ENCODE measurements at places on chromosomes 2 and 18.

- DNase-seq, result no peak
These were observed 164.4 kb downstream of the TSN start for GRCh38 chr2:121919803-121920202.

- no peak for DNase-seq
These were observed 48.8 kb downstream of the INHBB start for GRCh38 chr2:120394764-120395163.

GRCh38 chr2:216658757-216659156 lies 25.5 kb downstream of the IGFBP2 start:
- no peak for DNase-seq

DNA sequence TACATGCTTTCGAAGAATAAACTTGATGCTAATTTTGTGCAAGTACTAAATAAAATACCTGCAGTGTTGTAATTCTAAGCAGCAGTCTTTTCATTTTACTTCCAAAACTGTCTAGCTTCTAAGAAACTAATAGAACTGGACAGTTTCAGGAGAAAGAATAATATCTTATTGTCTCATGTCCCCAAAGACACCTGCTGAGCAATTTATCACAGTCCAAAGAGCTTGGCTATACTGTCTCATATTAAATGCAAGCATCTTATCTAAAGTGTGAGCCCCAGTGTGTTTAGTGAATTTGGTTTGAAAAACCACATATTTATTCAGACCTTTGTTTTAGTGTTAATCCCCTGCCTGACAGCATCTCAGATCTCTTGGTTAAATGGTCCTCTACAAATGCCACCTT lies 374.3 kb downstream of the TMX3 start:
- no peak for DNase-seq

DNA sequence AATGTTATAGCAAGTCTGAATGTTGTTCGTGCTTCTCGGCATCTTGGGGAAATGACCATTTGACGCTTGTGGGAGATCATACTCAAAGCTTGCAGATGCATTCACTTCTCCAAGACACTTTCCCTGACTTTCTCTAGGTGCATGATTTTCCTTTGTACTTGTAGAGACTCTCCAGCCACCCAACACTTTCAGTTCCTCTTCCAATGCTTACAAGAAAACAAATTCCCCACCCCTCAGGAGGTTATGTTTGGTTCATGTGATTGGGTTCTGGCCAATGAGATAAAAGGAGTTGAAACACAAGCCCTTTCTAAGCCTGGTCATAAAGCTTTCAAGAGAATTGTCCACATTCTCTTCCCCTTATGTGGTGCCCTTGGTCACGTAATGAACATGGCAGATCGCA lies 156.3 kb downstream of the EPHA4 start:
- DNase-seq, result no peak

DNA sequence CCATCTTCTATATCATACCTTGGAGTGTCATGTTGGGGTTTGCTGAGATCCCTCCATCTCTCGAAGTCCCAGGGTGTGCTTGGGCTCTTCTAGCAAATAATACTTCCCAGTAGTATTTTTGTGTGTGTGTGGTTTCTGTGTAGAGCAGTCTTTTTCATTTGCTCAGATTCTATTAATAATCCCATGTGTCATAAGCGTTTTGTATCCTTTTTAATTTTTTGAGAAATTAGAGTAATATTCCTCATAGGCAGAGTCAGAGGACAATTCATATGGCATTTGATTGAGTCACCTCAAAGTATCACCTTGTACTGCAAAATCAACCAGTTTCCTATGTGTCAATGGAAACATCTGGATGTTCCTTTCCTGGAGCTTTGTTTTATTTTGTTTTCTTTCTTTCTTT lies 37.4 kb upstream of the PPP1R1C start:
- DNase-seq, result no peak

GRCh38 chr2:23926290-23926749 lies 603 bp downstream of the ATAD2B start:
- DNase-seq, result no peak

DNA sequence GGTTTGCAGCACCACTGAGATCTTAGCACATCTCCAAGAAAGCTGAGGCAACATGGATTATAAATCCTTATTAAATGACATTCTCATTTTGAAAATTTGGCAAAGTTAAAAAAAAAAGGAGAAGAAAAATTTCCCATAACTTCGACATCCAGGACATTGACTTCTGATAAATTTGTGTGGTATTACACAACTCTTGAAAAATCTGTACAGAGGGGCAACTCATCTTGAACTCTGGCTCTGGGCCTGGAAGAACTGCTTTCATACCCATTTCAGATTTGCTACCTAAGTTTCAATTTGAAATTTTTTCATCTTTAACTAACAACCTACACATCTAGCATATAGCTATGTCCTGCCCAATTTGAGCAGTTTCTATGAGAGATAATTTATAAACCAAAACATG lies 118.0 kb upstream of the UGP2 start:
- DNase-seq, result no peak

DNA sequence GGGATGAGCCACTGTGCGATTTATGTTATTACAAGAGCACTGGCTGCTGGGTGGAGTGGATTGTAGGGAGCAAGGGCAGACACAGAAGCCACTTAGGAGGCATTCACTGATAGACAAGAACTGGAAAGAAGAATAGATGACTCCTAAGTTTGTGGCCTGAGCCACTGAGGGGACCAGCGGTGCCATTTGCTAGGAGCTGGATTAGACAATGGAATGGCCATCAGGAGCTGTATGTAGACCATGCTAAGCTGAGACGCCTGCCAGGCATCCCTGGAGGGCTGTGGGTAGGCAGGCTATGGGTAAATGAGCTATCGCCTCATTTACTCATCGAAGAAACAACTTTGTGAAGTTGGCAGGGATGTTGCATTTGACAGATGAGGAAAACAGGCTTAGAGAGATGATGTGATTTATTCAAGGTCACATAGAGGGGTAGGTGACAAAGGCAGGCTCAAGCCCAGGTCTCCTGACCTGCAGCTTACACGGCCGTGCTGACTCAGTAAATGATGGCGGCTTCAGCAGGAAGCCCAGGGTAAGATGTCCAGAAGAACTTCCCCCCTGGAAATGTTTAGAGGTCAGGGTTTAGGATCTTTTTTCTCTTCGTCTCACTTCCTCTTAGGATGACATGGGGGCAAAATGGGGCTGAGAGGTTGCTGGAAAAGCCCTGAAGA lies 2.8 kb downstream of the MFSD2B start:
- no peak for DNase-seq

DNA sequence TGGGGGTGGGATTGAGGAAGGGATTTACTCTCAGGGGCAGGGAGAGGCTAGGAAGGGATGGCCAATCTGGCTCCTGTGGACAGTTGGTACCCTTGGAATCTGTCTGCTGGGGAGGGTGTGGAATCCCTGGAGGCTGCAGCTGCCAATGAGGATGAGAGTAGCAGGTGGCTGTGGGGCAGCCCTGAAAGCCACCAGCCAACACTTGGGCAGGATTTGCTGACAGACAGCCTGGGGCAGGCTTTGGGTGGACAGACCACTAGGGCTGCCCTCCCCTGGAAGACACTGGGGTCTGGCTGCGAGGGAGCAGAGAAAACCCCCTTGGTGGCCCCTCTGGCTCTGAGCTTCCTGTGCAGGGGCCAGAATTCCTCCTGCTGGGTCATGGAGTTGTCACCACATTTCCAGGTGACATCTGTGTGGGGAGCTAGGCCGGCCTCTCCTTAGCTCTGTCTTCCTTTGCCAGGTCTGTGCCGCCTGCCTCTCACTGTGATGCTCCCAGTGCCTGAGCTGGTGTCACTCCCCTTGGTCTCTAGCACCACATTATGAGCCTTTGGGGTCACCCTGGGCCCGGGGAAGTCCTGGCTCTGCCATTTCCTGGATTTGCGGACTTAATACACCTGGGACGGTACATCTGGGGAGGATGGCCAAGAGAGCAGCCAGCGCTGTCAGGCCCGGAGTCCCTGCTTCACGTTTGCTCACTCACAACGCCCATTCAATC lies 13.4 kb upstream of the ARHGEF4 start:
- DNase-seq, result no peak

- DNase-seq, result no peak
These were observed 217.5 kb downstream of the GLI2 start for GRCh38 chr2:120953066-120953756.

- DNase-seq, result no peak
These were observed 166.5 kb upstream of the ALPP start for GRCh38 chr2:232211743-232212686.

DNA sequence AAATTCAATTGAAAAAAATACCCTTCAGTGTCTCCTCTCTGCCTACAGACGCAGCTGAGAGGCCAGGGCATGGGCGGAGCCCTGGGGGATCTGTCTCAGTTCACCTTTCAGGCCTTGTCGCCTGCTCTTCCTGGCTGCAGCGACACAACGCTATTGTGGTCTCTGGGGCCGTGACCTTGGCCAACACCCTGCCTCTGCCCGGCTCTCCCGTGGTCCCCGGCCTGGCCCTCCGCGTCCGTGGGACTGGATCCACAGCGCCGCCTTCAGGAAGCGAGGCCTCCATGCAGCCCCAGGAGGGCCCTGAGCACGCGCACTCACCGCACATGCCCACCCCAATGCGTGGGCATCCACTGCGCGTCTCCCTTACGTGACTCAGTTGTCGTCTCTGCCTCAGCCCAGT lies 81.1 kb downstream of the MRPS9 start:
- no peak for DNase-seq

GRCh38 chr18:44098551-44099098 lies 582.1 kb upstream of the SETBP1 start:
- no peak for DNase-seq

DNA sequence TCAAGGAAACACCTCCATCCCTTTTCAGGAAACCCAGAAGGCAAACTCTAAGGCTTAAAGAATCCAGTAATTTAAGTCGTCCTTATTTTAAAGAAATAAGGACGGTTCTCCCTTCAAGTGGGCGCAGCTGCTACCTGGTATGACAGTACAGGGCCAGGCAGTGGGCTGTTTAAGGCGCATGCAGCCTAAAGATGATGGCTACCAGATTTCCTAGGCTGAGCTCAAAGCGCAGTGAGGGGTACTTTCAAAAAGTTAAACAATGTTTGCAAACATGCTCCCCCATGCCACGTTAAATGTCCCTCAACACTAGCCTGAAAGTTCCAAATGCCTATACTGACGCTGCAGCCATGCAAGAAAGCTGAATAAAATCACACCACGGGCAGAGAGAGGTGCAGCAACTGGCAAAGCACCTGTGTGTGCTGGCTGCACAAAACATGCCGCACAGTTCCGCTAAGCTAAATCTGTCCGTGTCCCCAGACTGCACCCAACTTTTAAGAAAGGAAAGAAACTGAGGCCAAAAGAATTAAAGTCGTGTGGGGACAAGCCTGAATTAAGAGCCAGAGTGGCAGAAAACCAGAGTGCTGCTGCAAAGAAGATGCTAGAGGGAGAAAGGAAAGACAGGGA lies 583 bp downstream of the HIBCH start:
- no peak for DNase-seq

DNA sequence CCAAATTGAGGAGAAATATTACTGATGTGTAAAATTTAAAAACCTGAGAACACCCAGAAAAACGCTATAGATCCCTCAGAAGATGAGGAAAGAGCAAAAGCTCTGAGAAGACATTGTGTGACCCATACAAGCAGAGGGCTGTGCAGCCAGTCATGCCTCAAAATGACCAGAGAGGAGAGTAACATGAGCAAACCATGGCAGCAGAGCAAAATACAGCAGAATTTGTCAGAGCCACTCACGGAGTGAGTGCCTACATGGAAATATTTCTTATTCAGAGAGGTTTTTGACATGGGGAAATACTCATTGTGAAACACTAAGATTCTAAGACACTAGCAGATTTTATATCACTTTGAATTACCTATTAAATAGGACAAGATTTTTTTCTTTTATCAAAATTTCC lies 96.8 kb upstream of the DNAJC10 start:
- no peak for DNase-seq

GRCh38 chr18:53795610-53796009 lies 428.9 kb downstream of the MBD2 start:
- no peak for DNase-seq

DNA sequence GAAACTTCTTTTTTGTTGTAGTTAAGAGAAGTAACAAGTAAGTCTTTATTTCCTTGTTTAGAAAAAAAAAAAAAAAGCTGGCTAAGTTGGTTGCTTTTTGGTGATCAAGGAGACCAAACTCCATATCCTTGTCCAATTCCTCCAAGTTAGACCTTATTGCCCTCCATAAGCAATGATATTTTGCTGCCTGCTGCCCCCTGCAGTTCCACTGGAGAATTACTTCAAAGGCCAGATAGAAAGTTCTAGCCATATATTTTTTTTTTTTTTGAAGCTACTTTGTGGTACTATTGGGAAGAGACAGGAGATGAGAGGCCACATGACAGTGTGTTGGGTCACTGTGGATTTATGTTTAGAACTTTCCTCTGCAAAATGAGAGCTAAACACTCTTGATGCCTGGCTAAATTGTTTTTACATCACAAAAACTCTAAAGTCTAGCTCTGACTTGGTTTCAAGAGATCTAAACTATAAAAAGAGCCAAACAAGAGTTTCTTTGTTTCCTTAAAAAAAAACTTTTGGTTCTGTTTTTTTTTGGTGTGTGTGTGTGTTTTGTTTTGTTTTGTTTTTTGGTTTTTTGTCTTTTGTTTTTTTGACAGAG lies 80.7 kb upstream of the RASGRP3 start:
- DNase-seq, result no peak

All from AG09319 (cell line).